ENCODE measurements at places on chromosomes 12 and 14. TPM values are rescaled to one million over a fixed set of nuclear protein-coding genes. Genes with fewer than 3 reads are reported as not detected.

The VPS37B gene
- total RNA-seq = 23.7 TPM

The PMEL gene
- 0.37 TPM for total RNA-seq

The KRT78 gene
- total RNA-seq = not detected

The CATSPERB gene
- 3.9 TPM for total RNA-seq

The TMTC1 gene
- total RNA-seq = not detected

The PROX2 gene
- not detected for total RNA-seq

The ARMH4 gene
- not detected for total RNA-seq

The RNASE1 gene
- total RNA-seq = not detected

The NXPH4 gene
- total RNA-seq = 0.29 TPM

The CPNE6 gene
- not detected for total RNA-seq

The PAWR gene
- total RNA-seq = 8.0 TPM

The PITPNM2 gene
- 19.0 TPM for total RNA-seq

The KLHDC1 gene
- 2.5 TPM for total RNA-seq

GRCh38 chr12:123227581-123228258 lies 5.2 kb downstream of the MPHOSPH9 start:
- peak overlapping the region; percentile 20 for H3K27ac ChIP-seq
- H3K27me3 ChIP-seq = no peaks in the 10 kb centered on the region
- DNase-seq = no peak
- H3K4me3 ChIP-seq = no peak overlapping the region
- H3K4me1 ChIP-seq = peaks cover 68% of the 10 kb centered on the region

DNA sequence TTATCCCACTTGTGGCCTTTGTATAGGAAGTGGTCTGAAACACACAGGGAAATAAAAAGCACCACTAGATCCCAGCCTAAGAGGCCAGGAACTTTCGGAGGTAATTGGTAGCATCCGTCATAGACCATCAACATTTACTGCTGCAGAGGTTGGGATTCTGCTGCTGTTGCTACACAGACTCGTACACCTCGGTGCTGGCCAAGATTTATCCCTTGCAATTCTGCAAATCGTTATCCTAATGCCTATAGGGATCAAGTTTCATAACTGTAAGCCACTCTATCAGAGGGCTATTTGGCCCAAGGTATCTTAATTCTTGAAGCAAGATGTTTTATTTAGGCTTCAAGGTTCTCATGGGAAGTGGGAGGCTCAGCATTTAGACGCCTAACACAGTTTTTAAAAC lies 913.6 kb downstream of the GALC start:
- no peaks in the 10 kb centered on the region for H3K27me3 ChIP-seq
- no peak for DNase-seq
- no peaks in the 10 kb centered on the region for H3K36me3 ChIP-seq
- no peak overlapping the region for H3K27ac ChIP-seq
- H3K4me1 ChIP-seq = no peaks in the 10 kb centered on the region

GRCh38 chr14:84646786-84647500 lies 883.0 kb upstream of the FLRT2 start:
- H3K27ac ChIP-seq = no peak overlapping the region
- H3K27me3 ChIP-seq = no peaks in the 10 kb centered on the region
- no peaks in the 10 kb centered on the region for H3K36me3 ChIP-seq
- no peaks in the 10 kb centered on the region for H3K4me1 ChIP-seq
- DNase-seq = no peak

- H3K36me3 ChIP-seq = no peaks in the 10 kb centered on the region
- peaks cover 4% of the 10 kb centered on the region for H3K4me1 ChIP-seq
- peaks cover 21% of the 10 kb centered on the region for H3K27me3 ChIP-seq
- no peak overlapping the region for H3K4me3 ChIP-seq
- peak; percentile 51 for DNase-seq
Measured at GRCh38 chr14:100654814-100655740, 67.9 kb upstream of the BEGAIN start.

GRCh38 chr12:19288161-19288560 lies 151.1 kb upstream of the AEBP2 start:
- H3K4me1 ChIP-seq = no peaks in the 10 kb centered on the region
- no peaks in the 10 kb centered on the region for H3K36me3 ChIP-seq
- no peak overlapping the region for H3K4me3 ChIP-seq
- H3K27ac ChIP-seq = no peak overlapping the region

DNA sequence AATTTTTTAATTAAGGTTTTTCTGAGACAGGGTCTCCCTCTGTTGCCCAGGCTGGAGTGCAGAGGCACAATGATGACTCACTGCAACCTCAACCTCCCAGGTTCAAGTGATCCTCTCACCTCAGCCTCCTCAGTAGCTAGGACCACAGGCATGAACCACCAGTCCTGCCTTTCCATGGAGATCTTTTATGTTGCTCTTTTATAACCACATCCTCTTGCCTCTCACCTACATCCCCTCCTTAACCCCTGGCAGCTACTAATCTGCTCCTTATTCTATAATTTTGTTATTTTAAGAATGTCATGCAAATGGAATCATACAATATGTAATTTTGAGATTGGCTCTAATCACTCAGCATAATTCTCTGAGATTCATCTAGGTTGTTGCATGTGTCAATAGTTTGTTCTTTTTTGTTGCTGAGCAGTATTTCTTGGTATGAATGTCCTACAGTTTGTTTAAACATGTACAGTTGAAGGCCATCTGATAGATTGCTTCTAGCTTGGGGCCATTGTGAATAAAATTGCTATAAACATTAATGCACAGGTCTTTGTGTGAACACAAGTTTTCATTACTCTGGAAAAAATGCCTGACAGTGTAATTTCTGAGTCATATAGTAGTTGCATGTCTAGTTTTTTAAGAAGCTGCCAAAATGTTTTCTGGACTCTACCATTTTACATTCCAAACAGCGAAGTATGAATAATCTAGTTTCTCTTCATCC lies 249.2 kb upstream of the AMIGO2 start:
- peak overlapping the region; percentile 21 for H3K27ac ChIP-seq
- no peak overlapping the region for H3K4me3 ChIP-seq
- H3K27me3 ChIP-seq = no peaks in the 10 kb centered on the region
- DNase-seq = no peak
- peaks cover 20% of the 10 kb centered on the region for H3K4me1 ChIP-seq

DNA sequence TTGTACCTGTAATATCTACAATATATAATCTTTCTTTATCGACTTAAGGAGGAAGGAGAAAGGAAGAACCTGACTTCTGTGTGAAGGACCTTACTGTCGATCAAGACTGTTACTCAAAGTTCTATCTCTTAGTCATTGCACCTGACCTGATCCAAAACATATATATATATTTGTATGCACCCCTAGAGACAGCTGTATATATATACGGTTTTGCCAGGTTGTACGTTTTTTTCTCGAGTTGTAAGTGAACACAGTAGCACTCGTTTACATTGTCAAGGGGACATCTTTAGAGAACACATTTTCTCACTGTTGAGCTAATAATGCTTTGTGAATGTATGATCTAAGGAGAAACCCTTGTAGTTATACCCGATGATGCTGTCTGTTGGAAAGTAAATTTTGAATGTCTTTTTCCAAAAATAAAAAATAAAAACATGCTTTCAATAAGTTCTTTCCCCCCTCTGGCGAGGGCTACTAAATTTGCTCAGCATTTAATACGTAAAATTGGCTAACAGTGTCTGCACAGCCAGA lies 536 bp upstream of the SLC35E3 start:
- H3K27me3 ChIP-seq = no peaks in the 10 kb centered on the region
- H3K36me3 ChIP-seq = peaks cover 23% of the 10 kb centered on the region
- DNase-seq = no peak

DNA sequence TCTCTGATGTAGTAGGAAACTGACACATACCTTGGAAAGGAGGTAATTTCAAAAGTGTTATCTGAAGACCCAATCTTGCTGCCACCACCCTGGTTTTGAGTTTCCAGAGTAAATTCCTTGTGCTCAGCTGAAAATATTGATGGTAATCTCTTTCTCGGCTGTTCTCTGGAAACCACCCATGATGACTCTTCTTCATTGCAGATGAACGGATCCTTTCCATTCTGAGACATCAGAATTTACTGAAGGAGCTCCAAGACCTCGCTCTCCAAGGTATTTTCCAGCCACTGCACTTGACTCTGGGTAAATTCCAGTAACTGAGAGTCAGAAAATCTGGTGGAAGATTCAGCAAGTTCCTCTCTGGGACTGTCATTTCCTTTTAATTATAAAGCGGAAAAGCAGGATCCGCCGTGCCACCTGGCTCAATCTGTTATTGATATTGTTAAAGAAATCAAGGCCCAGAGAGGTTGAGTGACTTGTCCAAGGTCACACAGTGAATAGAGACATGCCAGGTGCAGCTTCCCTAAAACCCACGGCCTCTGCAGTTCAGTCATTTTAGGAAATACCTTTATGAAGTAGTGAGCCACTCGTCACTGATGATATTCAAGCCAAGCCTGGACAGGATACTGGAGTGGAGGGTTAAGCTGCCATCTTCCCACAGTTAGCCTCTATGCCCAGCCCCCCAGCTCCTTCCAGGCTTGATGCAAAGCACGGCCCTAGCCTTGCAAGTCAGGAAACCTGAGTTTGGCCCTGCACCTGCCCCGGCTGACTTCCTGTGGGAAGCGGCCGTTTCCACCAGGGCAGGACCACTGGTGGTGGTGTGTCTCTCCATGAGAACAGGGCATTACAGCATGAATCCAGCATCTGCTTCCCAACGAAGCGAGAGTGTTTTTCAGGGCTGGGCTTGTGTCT lies 4.7 kb downstream of the CHGA start:
- no peak for DNase-seq
- no peaks in the 10 kb centered on the region for H3K36me3 ChIP-seq
- H3K4me1 ChIP-seq = no peaks in the 10 kb centered on the region
- H3K4me3 ChIP-seq = no peak overlapping the region
- H3K27me3 ChIP-seq = peaks cover 5% of the 10 kb centered on the region

DNA sequence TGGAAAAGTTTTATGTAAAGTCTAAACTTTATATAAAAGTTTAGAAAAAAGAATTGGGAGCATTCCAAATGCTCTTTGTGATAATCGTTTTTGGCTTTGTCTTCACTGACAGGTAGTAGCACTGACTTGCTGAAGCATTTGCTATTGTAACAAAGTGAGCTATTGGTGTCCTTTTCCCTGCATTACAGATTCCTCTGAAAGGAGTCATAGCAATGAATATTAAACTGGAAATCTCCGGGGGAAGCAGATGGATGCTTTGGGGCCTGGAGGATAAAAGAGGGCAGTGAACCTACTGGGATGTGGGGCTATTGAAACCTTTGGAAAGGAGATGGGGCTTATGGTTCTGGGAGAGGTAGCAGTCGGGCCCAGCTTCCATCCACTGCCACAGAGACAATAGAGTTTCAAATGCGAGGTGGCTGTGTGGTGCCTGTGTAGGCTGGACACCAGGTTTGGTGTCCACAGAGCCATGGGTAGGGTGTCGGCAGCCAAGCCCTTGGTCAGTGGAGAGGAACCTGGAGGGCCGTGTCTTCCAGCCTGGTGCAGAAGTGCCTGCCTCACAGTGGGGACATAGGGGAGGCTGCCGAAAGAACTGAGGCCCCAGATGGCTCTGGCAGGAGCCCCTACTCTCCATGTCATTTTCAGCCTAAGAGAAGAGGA lies 10.1 kb downstream of the GSG1 start:
- H3K4me1 ChIP-seq = peaks cover 11% of the 10 kb centered on the region
- H3K27ac ChIP-seq = no peak overlapping the region
- peaks cover 2% of the 10 kb centered on the region for H3K27me3 ChIP-seq
- H3K36me3 ChIP-seq = no peaks in the 10 kb centered on the region
- no peak overlapping the region for H3K4me3 ChIP-seq

DNA sequence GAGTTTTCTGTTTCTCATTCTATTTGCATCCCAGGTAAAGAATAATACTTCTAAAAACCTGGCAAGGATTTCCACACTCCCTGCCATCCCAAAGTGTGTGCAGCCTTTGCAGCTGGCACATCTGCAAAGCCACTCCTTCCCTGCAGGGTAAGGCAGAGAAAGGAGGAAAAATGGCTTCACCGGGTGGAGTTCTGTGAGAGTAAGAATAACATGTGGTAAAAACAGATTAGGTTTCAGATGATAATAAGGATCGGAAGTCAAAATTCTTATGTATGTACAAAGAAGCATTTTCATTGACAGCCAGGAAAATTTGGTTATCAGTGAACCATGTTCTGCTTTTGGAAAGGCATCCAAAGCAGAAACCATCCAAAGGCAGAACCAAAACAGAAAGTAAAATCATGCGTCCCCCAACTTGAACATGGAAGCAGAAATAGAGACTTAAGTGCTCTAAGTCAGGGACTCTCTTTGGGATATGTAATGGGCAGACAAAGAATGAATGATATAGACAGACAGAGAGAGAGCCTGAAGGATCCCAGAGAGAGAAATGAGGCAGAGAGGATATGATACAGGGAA lies 192.6 kb upstream of the CCDC196 start:
- peaks cover 3% of the 10 kb centered on the region for H3K4me1 ChIP-seq
- DNase-seq = no peak
- peak overlapping the region; percentile 25 for H3K4me3 ChIP-seq
- H3K27me3 ChIP-seq = peaks cover 4% of the 10 kb centered on the region
- H3K27ac ChIP-seq = no peak overlapping the region

GRCh38 chr14:68103853-68104252 lies 284.3 kb downstream of the RAD51B start:
- DNase-seq = no peak
- no peaks in the 10 kb centered on the region for H3K4me1 ChIP-seq
- H3K27ac ChIP-seq = no peak overlapping the region

GRCh38 chr14:101972126-101972866 lies 7.9 kb downstream of the DYNC1H1 start:
- H3K36me3 ChIP-seq = peaks cover 12% of the 10 kb centered on the region
- H3K4me1 ChIP-seq = peaks cover 31% of the 10 kb centered on the region
- H3K27ac ChIP-seq = no peak overlapping the region
- no peak for DNase-seq
- H3K27me3 ChIP-seq = no peaks in the 10 kb centered on the region
- no peak overlapping the region for H3K4me3 ChIP-seq

- peaks cover 4% of the 10 kb centered on the region for H3K27me3 ChIP-seq
- no peak for DNase-seq
- H3K4me1 ChIP-seq = no peaks in the 10 kb centered on the region
- H3K36me3 ChIP-seq = peaks cover 5% of the 10 kb centered on the region
- H3K27ac ChIP-seq = no peak overlapping the region
Measured at GRCh38 chr14:70624972-70625371, 16.7 kb upstream of the TTC9 start.

DNA sequence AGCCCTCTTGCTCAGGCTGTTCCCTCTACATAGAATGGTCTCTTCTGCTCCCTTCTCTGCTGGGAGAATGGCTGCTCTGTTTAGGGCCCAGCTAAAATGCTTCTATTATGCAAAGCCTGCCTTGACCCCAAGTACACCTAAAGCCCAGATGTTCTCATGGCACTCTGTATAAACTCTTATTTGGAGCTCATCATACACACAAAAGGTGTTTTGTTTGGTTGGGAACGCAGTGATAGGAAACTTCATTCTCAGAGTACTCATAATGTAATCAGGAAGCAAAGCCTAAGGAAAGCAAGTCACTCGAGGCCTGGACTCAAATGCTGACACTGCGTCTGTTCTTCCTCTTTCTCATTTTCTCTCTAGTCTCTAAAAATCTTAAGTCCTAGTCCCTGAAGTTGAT lies 38.2 kb upstream of the SYCP3 start:
- H3K36me3 ChIP-seq = peaks cover 31% of the 10 kb centered on the region
- H3K27ac ChIP-seq = peak overlapping the region; percentile 28
- H3K4me3 ChIP-seq = no peak overlapping the region
- H3K4me1 ChIP-seq = peaks cover 27% of the 10 kb centered on the region
- no peak for DNase-seq
- no peaks in the 10 kb centered on the region for H3K27me3 ChIP-seq

Data from activated CD4-positive, alpha-beta T cell treated with anti-CD3 and anti-CD28 coated beads, Interleukin-2, amount 10 ng/mL, durations not matched to agents 7 days and 5 days (primary cell).